ENCODE measurements at places on chromosomes 1 and 21.

DNA sequence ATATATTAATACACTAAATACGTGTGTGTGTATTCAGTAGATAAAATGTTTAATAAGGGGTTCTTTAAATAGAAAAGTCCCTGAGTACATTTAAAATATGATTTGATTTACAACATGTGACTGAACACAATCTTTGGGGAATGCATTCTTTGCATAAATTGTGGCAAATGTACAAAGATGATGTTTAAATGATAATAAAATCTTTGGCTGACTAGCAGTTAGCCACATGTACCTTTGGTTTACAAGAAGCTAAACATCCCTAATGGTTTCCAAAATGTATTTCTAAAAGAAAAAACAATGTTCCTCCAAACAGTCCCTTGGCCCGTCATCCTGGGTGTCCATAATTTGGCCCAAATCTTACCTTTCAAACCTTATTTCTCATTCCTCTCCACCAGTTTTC, 106.4 kb upstream of the MARK1 start:
- DNase-seq: no peak

DNA sequence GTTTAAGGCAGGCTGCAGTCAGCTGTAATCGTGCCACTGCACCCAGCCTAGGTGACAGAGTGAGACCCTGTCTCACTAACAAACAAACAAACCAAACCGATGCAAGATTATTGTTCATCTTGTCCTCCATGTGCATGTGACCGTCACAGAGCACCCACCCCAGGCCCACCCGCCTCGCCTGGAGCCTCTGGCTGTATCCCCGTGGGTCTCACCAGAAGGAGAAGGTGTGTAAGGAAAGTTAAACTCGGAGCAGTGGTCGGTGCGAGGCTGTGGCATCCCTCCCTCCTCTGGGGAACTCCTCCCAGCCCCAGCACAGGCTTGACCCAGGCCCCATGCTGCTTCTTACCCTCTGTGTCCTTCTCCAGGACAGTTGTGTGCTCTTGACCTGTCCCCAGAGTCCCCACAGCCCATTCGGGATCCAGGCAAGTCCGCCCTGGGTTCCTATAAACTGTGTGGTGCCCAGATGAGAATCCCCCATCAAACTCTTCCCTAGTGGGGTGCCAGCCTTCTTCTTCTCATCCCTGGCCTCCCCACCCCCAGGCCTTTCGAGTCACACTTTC, 318.4 kb downstream of the AJAP1 start:
- DNase-seq: no peak

GRCh38 chr1:175390081-175390481, 197.5 kb upstream of the KIAA0040 start:
- no peak for DNase-seq

GRCh38 chr1:20142001-20142710, 3.0 kb downstream of the PLA2G2F start:
- no peak for DNase-seq

DNA sequence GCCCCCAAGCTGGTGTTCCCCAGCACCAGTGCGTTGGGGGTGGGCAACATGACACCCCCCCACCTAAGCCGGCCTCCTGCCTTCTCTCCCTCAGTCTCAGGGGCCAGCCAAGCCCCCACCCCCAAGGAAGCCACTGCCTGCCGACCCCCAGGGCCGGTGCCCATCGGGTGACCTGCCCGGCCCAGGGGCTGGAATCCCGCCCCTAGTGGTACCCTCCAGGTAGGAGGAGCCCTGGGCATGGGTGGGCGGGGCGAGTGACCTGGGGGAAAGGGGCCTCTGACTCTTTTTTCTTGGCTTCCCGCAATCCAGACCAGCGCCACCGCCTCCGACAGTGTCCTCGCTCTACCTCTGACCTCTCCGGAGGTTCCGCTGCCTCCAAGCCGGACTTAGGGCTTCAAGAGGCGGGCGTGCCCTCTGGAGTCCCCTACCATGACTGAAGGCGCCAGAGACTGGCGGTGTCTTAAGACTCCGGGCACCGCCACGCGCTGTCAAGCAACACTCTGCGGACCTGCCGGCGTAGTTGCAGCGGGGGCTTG, 1.3 kb upstream of the EFNA4 start:
- DNase-seq: peak; percentile 59

GRCh38 chr21:42179316-42179715, 39.6 kb upstream of the ABCG1 start:
- no peak for DNase-seq

DNA sequence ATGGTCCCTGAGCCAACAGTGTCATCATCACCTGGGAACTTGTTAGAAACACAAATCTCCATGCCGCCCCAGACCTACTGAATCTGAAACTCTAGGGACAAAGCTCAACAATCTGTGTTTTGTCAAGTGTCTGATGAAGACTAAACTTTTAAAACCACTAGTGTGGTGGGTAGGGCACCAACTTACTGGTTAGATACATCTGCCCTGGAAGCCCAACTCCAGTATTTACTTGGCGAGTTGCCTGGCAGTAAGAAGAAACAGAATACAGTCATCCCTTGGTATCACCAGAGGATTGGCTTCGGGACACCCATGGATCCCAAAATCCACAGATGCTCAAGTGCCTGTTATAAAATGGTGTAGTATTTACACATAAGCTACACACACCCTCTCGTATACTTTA, 367.9 kb upstream of the DUSP10 start:
- DNase-seq: no peak

GRCh38 chr1:154488922-154489321, 13.1 kb upstream of the TDRD10 start:
- no peak for DNase-seq

GRCh38 chr1:202645097-202645476, 65.2 kb downstream of the SYT2 start:
- no peak for DNase-seq

GRCh38 chr21:35923971-35924370, 136.4 kb downstream of the SETD4 start:
- DNase-seq: no peak

DNA sequence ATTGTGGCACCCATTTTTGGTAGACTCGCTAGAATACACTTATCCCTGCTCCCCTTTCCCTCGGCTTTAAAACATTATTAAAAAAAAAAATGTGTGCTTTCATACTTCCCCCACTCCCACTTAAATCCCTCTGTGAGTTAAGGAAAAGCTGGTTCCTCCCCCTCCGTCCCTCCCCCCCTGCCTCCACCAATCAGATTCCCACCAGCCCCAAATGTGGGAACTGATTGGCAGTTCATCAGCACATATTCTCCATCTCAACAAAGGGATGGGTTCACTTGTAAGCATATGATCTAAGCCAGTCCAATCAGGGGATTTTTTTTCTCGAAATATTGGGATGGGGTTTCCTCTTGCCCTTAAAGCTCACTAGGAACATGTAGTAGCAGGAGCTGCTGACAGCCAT, 10.8 kb upstream of the FYB2 start:
- no peak for DNase-seq

- no peak for DNase-seq
Observed at GRCh38 chr1:152770411-152770810, 4.5 kb upstream of the LCE1F start.

GRCh38 chr1:43317817-43318471, 17.2 kb downstream of the TIE1 start:
- no peak for DNase-seq

GRCh38 chr1:216621536-216621935, 101.7 kb downstream of the ESRRG start:
- DNase-seq: no peak

- DNase-seq: no peak
Observed at GRCh38 chr1:246518456-246519205, 11.6 kb upstream of the SMYD3 start.

DNA sequence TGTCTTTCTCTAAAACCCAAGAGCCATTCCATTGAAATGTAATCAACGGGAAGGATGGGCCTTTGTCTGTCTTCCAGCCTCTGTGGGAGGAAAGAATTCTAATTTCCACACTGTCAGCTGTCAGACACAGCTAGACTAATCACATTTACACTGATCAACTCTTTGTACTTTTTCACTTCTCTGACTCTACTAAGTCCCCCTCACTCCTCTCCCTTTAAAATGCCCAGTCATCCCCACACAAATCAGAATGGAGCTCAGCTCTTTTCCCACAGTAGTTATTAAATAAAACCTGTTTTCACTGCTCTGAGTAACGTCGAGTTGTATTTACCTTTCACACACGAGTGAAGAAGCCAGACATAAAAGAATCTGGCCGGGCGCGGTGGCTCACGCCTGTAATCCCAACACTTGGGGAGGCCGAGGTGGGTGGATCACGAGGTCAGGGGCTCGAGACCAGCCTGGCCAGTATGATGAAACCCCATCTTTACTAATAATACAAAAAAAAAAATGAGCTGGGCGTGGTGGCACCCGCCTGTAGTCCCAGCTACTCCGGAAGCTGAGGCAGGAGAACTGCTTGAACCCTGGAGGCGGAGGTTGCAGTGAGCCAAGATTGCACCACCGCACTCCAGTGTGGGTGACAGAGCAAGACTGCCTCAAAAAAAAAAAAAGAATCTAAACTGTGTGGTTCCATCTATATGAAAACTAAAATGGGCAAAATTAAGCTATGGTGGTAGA, 13.3 kb downstream of the ZBTB8OS start:
- no peak for DNase-seq

DNA sequence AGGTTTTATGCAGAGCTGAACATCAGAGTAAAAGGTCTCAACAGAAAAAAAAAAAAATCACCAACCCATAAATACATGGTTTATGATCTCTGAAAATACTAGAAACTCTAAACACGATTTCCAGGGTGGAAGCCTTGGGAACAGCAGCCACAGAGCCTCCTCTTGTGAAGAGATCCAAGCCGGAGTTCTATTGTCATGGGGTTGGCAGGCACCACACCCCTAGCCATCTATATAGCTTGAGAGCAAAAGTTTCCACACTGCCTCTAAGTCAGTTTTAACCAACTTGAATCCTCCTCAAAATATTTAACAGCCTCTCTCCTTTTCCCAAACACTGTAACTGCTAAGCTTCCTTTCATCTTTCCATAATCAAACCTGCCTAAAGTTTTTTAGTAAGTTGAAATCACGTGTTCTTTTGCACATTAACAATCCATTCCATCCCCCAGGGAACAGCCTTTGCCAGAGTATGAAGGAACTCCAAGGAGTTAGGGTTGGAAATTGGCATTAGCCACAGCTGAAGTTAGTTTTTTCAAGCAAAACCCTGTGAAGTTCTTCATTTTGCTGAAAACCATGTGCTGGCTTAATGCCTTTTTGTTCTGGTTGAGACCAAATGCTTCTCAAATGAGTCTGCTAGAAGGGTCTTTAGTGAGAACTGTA, 13.8 kb upstream of the SEC16B start:
- no peak for DNase-seq

GRCh38 chr1:77156214-77156613, 63.0 kb downstream of the PIGK start:
- DNase-seq: no peak

- no peak for DNase-seq
Observed at GRCh38 chr1:171488190-171488929, 3.0 kb downstream of the PRRC2C start.

DNA sequence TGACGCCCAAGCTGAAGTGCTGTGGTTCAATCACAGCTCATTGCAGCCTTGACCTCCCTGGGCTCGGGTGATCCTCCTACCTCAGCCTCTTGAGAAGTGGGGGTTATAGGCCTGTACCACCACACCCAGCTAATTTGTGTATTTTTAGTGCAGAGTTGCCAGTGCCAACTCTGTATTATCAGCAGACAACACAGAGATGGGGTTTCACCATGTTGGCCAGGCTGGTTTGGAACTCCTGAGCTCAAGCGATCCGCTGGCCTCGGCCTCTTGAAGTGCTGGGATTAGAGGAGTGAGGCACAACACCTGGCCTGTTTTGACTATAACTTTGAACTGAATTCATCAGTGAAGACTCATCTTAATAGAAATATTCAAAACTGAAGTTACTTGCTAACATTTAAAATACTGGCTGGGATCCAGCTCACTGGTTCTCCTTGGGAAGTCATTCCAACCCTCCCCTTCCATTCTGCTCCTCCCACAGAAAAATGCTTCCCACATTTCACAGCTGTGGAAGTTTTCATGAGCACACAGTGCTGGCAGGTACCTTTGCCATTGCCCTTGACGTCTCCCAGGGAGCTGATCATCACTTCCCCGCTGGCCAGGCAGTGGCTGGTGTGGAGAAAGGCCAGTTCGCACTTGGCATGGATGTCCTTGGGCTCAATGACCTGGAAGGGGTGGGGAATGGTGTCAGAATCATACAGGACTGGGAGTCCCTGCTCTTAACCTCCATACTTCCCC, 4.7 kb downstream of the SELENBP1 start:
- DNase-seq: no peak

- peak; percentile 82 for DNase-seq
Observed at GRCh38 chr1:28887419-28887834, 26.9 kb upstream of the EPB41 start.

- DNase-seq: no peak
Observed at GRCh38 chr1:243705585-243705984, 144.5 kb downstream of the AKT3 start.

DNA sequence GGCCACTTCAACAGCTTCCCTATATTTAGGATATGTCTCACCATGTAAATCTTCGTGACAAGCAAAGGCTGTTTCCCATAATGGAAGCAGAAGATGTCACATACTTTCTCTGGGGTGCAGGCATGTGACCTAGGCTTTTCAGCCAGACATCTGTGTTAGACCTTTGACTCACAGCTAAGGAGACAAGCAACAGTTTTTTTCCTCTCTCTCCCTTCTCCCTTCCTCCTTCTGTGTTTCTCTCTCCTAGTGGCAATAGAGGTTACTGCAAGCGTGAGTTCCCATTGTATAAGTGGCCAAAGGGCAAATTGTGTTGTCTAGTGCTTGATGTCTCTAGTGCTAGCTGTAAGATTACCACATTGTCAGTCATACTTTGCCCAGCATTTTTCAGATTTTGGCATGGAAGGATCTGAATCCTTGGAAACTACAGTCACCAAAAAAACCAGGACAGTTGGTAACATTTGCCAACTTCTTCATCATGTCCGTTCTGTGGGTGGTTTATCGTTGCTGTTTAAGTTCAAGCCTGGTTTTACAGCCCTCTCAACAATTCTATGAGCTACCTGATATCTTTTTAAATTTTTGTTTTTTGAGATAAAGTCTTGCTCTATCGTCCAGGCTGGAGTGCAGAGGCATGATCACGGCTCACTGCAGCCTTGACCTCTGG, 44.4 kb upstream of the RABGAP1L start:
- DNase-seq: no peak

DNA sequence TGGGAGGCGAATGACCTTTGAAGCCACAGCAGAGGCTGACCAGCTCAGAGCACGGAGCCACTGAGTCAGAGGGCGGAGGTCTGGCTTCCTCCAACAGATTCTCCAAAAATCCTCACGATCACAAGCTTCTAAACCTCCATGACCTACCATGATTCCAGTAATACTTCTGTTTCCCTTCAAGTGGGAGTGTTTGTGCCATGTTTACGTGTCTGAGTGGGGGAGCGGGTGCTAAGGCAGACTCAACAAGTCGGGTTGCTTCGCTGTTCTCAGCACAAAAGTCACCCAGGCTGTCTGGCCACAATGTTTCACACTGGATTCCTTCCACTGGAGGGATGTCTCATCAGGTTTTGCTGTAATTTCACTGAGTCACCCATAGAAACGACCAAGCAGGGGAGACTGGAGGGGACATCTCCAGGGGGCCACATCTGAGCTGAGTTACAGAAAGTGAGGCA, 86.2 kb downstream of the SLC66A1 start:
- no peak for DNase-seq

Data from Peyer's patch (tissue), 4 donors.